ENCODE measurements at places on chromosomes 4 and X.

DNA sequence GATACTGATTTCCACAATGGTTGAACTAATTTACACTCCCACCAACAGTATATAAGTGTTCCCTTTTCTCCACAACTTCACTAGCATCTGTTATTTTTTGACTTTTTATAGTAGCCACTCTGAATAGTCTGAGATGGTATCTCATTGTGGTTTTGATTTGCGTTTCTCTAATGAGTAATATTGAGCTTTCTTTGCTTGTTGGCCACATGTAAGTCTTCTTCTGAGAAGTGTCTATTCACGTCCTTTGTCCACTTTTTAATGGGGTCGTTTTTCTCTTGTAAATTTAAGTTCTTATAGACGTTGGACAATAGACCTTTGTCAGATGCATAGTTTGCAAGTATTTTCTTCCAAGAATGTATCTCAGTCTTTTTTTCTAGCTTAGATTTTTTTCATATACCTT, 10.0 kb downstream of the FBXW7 start:
- DNase-seq = no peak

- no peak for DNase-seq
These were observed 1538.2 kb downstream of the TECRL start for GRCh38 chr4:62871078-62871477.

GRCh38 chrX:73817393-73818199, 254.6 kb downstream of the CHIC1 start:
- no peak for DNase-seq

DNA sequence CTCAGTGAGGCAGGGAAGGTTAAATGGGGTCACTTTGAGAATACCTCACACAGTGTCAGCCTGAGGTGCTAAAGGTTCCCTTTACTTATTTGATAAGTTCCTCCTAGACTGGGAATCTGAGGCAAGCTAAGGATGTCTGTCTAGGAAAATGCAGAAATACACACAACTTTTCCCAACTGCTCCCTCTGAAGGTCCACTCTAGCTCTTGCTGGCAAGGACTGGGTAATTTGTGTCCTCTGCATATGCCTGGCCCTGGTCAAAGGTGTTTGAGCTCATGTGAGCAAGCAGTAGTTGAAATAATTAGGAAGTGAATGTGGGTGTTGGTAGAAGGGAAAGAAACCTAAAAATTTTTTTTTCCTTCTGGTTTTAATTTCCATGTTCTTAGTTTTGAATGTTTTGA, 21.3 kb downstream of the TXLNG start:
- no peak for DNase-seq

GRCh38 chr4:129668092-129668491, 572.1 kb downstream of the C4orf33 start:
- DNase-seq = no peak

GRCh38 chr4:89305028-89305427, 2.6 kb downstream of the GPRIN3 start:
- no peak for DNase-seq

DNA sequence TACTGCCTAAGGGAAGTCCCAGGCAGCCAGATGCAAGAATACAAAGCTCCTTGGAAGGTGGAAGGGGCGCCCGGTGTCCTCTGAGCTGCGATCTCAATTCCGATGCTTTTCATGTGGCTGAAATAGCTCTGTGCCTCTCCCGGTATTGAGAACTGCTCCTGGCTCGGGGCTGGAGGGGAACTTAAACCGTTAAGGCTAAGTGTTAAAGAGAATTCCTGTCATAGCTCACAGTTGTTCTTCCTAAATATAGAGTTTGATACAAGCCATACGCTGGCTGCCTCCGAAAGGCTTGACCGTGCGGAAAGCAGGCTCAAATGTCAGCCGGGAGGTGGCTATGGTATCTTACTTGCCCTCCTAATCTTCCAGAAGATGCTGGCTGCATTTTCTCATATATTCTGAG, at the start of gene SMPX:
Gene SMPX (minus strand): TSS at position 157 of the 400 bp plus-strand sequence. CDS start 3,826 bp downstream, outside the sequence.
- no peak for DNase-seq

DNA sequence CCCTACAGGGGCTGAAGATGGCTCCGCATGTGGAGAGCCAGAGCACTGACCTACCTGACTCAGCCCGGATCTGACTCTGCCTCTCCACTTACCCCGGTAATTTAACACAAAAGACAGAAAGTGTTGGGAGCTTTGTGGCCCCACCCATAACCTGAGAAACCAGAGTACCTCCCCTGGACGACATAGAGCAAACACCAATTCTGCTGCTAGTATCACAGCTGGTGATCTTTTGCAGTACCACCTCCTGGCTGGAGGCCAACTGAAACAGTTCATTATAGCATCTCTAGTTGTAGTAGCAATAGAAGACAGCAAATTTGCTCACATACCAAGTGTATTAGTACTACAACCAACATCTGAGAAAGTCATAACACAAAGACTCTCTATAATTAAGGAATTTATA, 443.9 kb downstream of the KLHL4 start:
- no peak for DNase-seq

DNA sequence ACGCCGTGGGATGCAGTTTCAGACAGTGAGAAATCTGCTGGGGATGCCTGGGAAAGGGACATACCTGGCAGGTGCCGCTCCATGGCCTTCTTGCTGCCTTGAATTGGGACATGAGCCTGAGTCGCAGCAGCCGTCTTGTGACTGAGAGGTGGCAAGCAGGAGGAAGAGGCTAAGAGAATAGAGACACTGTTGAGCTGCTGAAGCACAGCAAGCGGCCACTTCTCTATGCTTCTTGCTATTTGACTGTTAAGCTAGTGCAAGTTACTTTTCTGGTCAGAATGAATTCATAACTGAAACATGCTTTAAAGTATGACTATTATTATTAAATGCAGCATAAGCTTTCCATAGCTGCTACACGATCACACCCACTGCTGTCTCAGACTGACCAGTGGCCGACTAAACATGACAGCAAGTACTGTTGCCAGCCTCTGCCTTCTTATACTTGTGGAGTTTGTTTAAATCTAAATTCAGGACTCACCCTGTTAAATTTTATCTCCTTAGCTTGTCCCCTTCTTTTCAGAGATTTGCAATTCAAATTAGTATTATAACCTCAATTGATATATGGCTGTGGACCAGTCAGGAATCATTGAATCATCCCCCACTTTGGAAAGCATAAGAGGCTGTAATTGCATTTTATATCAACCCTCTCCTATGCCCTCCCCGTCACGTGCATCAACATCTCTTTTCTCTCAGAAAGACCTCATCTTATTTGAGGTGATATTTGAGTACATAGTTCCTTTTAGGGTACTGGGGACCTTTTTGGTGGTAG, 24.8 kb upstream of the ACSL1 start:
- no peak for DNase-seq

DNA sequence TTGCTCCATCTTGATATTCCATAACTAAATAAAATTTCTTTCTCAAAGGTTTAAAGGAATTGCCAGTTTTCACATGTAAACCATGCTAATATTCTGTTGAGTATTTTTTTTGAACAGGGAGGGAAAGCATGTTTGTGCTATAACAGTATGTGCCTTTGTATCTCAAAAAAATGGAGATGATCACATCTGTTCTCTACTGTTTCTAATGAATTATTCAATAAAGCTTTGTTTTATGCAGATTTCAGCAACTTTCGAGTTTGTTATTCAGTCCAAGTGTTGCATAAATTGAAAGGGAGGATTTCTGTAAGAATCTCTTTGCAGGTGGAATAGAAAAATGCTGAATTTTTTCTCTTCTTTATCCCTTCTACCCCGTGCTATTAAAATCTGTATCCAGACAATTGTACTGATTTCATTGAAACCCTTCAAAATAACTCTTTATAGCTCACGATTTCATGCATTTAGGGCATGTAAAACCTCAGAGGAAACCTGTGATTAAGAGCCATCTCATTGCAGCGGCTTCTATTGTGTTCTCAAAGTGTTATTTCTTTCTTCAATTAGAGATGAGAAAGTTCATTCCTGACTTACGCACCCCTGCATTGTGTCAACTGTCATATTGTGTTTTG, 42.1 kb downstream of the NEIL3 start:
- DNase-seq = no peak

GRCh38 chr4:153439831-153440230, 26.3 kb upstream of the TMEM131L start:
- DNase-seq = no peak

GRCh38 chr4:170124406-170124805, 34.6 kb upstream of the AADAT start:
- no peak for DNase-seq

GRCh38 chr4:101126059-101126458, 221.3 kb downstream of the PPP3CA start:
- DNase-seq = no peak

GRCh38 chr4:120156120-120156718, 89.6 kb upstream of the MAD2L1 start:
- DNase-seq = no peak

DNA sequence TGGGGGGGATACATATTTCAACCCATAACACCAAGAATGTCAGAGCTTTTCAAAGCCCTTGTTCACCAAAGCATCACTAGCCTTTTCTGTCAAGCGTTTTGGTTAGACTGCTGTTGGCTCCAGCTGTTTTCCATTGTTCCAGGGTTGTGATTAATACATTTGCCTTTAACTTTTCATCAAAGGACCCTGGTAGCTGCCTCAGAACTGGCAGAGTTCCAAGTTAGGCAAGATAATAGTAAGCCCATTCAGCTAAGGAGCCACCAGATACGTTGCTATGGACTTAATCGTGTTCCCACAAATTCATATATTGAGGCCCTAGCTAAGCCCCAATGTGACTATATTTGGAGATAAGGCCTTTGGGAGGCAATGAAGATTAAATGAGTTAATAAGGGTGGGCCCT, 37.1 kb downstream of the ENOPH1 start:
- DNase-seq = no peak

- no peak for DNase-seq
These were observed 19.2 kb downstream of the SUPT20HL2 start for GRCh38 chrX:24294619-24295018.

DNA sequence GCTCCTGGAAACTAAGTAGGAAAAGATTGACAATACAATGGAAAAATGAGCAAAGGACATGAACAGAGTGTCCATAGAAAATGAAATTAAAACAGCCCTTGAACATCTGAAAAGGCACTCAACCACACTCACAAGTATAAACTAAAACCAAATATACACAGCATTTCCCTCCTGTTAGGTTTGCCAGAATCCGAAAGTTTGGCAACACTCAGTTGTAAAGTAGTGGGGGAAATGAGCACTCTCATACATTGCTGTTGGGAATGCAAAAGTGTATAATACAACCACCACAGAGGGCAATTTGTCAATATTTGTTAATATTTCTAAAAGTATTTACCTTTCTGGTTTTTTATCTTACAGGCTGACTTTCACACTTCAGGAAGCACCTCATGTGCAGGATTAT, 84.2 kb upstream of the TMEM164 start:
- DNase-seq = no peak

- peak; percentile 49 for DNase-seq
These were observed 28.3 kb downstream of the DOCK11 start for GRCh38 chrX:118523920-118524319.

- no peak for DNase-seq
These were observed 170.4 kb upstream of the LDB2 start for GRCh38 chr4:17068891-17069290.

DNA sequence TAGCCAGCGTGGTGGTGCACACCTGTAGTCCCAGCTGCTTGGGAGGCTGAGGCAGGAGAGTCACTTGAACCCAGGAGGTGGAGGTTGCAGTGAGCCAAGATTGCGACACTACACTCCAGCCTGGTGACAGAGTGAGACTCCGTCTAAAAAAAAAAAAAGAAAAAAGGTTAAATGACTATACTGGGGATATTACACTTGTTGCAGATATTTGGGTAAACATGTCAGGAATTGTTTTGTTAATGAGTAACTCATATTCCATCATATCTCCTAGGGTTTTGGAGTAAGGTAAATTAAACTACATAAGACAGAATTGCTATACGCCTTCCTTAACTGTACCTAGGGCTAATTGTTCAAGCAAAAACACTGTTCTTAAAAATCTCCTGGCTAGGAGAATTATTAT, 291.4 kb upstream of the IGFBP7 start:
- no peak for DNase-seq

DNA sequence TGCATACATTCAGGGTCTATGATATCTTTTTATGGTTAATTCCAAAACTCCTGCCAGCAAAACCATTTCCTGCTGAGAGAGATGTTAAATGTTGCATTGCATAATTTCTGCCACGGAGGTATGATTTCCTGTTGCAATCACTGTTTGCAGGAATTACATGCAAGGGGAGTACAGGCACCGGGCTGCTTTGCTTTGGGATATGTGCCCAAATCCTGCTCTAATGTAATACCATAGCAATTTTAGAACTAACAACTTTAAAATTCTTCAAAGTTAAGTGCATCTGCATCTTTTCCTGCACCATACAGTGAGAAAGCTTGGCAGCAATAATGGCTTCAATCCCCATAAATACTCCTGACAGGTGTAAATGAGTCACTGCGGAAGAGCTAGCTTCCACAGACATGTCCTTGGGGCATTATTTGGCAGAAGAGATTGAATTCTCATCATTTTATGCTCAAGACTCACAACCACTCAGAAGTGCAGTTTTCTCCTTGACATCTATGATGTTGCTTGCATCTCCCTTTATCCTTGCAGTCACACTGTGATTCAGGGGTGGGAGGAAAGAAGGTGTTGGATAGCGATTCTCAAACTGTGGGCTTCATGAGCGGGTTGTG, 29.6 kb downstream of the TRIM2 start:
- DNase-seq = no peak

- no peak for DNase-seq
These were observed 1054.9 kb upstream of the DIAPH2 start for GRCh38 chrX:95629737-95630136.

GRCh38 chr4:1813915-1814314, 20.8 kb downstream of the FGFR3 start:
- DNase-seq = no peak

DNA sequence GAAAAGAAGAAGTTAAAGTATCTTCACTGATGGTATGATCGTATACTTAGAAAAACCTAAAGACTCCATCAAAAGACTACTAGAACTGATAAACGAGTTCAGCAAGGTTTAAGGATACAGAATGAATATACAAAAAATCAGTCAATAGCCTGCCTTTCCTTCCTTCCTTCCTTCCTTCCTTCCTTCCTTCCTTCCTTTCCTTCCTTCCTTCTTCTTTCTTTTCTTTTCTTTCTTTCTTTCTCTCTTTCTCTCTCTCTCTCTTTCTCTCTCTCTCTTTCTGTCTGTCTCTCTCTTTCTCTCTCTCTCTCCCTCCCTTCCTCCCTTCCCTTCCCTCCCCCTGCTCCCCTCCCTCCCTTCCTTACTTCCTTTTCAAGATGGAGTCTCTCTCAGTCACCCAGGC, 362.7 kb downstream of the BMPR1B start:
- DNase-seq = no peak

GRCh38 chr4:143186649-143187048, 1.9 kb downstream of the USP38 start:
- DNase-seq = no peak

DNA sequence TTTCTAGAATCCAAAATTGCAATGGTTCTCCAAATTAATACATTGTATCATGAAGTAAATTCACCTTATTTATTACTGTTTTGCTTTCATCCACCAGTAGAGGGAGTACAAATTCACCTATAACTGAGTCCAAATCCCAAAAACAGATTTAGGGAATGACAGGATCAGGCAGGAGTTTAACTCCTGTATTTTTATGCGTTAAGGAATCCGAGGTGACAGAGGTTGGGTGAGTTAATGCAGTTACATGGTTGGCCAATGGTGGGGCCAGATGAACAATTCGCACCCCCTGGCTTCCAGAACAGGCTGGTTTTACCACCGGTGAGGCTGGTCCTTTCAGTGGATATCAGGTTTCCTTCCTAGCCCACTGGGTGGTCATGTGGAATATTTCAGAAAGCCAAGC, 82.4 kb downstream of the MTNR1A start:
- no peak for DNase-seq
